Femur (tissue), 1 donor: ENCODE measurements at places on chromosomes 11 and 22.

- DNase-seq, result no peak
Observed at GRCh38 chr22:42066126-42066761, 4.4 kb downstream of the NAGA start.

DNA sequence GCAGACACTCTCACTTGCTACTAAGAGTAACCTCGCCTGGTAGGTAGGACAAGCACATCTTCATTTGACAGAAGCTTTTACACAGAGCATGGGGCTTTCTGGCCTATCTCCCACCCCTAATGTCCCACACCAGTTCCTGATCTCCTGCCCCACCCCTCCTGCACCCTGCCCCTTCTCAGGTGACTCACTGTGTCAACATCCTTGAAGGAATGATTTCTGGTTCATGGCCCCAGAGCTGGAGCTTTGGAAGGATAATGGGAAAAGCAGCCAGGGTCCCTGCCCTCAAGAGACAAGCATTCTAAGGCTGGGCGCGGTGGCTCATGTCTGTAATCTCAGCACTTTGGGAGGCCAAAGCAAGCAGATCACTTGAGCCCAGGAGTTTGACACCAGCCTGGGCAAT lies 47.2 kb downstream of the LRFN4 start:
- DNase-seq, result no peak

DNA sequence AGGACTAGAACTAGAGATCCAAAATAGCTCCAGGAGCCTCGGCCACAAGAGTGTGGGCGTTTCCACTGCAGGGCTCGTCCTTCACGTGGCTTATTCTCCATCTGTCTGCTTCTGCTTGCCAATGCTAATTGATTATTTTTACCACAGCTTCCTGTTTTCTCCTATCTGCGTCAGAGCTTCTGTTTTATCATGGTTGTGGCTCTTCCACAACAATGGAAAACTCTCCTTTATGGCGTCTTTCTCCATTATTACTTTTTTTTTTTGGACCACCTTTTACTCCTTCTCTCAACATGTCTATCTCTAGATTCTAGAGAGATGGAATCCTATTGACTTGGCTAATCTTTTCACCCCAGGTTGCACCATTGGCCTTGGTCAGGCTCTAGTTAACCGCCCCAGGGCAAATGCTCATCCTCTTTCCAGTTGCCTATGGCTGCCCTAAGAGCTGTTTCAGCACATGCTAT lies 25.9 kb downstream of the CAT start:
- DNase-seq, result no peak

DNA sequence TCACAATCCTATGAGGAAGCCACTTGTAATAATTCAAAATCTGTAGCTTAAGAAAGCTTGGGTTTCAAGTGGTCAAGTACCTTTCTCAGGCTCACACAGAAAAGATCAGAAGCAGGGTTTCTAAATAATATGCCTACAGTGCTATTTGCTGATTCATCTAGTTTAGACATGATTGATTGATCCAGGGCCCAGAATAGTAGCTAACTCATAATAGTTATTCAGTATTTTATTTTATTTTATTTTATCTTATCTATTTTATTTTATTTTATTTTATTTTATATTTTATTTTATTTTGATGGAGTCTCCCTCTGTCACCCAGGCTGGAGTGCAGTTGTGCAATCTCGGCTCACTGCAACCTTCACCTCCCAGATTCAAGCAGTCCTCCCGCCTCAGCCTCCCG lies 15.9 kb upstream of the PANX3 start:
- DNase-seq, result no peak

- no peak for DNase-seq
Observed at GRCh38 chr11:99519095-99519494, 498.3 kb downstream of the CNTN5 start.

- no peak for DNase-seq
Observed at GRCh38 chr11:69169479-69169878, 13.7 kb downstream of the SMIM38 start.

DNA sequence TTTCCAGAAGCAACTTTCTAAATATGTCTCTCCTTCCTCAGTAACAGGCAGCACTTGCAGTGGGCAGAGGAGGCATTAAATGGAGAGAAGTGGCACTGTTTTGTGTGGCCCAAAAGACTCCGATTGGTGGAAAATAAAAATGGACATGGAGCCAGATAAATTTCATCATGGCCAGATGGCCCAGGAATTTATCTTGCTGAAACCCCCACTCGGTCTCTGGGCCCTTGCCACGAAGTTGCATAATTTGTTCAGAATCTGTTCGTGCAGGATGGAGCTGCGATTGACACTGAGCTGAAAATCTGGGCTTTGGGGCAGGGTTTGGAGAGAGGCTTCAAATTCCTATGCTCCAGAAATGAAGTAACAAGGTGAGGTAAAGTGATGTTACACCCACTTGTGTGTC lies 65.5 kb downstream of the C11orf91 start:
- no peak for DNase-seq

GRCh38 chr11:95156916-95157541 lies 67.4 kb downstream of the ENDOD1 start:
- peak; percentile 84 for DNase-seq
